ENCODE measurements at places on chromosomes 5 and 9.

DNA sequence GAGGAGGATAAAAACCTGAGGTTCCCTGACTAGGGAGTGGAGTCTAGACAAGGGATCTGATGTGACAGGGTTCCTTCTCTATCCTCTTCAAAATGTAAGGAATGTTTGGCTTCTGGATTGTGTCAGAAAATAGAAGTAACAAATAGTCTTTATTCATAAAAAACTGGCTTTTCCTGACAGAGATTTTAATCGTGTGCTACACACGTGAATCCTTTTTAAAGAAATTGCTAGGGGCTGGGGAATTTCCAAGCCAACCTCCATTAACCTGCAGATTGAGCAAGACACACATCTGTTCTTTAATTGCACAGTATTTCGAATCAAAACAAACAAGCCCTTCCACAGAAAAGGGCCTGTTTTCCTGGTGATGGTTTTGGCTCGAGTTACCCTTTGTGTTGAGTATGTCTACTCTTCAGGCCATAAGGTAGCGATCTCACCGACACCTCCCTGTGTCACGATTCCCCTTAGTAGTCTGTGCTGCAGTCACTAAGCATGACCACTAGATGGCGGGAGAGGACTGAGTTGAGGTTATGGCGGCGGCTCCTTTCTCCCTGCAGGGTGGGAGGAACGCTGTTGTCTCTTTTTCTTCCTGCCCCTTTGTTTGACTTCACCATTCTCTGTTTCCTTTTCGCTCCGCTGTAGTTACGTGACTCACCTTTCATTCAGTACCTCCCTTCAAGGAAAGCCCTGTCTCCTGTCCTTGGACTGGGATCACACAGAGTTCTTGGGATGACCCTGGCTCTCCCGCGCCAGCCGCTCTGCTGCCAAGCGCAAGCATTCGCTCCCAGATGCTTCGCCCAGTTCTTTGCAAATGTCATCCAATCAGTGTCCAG lies 137.1 kb upstream of the SLC24A2 start:
- DNase-seq, result no peak

DNA sequence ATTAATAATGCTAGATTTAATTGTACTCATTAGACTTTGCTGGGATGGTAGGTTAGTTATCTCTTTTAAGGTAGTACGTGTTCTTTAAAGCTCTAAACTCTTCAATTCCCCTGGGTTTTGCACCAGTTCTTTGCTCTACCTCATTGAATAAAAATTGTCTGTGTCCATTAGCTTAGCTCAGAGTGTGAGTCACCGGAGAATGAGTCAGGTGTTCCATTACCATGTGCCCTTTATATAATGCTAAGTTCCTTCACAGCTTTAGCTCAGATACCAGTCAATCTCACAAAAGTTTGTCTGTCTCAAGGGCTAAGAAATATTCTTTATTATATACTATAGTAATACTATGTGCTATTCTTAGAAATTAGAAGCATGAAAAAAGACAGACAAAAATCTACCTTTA lies 339.4 kb downstream of the PRELID2 start:
- peak; percentile 23 for DNase-seq

- no peak for DNase-seq
Observed at GRCh38 chr5:74877624-74878304, 11.6 kb upstream of the FAM169A start.

DNA sequence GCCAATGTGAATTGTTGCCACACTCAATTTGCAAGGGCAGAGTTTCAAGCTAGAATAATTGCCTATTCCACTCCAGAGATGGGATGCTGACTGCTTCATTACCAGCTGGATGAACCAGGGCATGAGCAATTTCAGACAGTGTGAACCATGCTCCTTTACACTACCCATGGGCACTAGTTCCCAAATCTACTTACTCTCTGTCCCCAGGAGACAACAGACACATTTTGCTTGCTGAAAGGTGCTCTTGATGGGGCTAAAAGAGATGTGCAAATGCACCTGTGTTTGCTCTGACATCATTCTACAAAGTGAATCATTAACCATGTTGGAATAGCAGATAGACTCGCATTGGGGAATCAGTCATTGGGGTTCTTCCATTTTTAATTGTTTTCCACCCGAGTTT lies 522.3 kb upstream of the NUDT12 start:
- DNase-seq, result no peak

- no peak for DNase-seq
Observed at GRCh38 chr9:137217276-137218211, 4.5 kb downstream of the RNF208 start.

DNA sequence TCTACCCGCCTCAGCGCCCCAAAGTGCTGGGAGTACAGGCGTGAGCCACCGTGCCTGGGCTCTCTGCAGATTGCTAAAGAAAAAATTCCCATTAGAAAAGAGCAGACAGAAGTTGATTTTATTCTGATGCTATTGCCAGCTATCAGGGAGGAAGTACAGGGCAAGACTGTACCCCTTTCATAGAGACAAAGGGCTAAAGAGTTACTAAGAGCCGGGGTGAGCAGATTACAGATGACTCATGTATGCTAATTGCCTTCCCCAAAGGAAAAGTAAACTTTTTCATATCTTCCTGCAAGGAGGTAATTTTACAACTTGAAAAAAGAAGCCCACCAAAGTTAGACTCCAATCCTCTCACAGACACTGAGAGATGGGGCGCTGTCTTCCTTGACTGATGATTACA lies 42.3 kb upstream of the MCTP1 start:
- no peak for DNase-seq

GRCh38 chr9:76463211-76463610 lies 4.2 kb downstream of the GCNT1 start:
- DNase-seq, result no peak

DNA sequence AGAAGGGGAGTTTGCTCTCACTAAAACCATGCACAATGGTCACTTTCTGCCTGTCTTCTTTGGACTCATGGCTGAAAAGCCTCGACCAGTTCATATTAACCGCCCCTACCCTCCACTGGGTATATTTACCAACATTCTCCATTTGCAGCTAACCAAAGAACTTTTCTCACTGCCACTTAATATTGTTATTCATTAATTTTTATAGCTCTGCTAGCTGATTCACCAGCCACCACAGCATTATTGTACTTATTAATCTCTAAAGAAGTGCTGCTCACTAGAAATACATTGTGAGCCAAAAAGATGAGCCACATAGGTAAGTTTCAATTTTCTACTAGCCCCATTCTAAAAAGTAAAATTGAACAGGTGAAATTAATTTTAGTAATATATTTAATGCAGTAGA lies 33.4 kb upstream of the SMIM32 start:
- DNase-seq, result no peak

DNA sequence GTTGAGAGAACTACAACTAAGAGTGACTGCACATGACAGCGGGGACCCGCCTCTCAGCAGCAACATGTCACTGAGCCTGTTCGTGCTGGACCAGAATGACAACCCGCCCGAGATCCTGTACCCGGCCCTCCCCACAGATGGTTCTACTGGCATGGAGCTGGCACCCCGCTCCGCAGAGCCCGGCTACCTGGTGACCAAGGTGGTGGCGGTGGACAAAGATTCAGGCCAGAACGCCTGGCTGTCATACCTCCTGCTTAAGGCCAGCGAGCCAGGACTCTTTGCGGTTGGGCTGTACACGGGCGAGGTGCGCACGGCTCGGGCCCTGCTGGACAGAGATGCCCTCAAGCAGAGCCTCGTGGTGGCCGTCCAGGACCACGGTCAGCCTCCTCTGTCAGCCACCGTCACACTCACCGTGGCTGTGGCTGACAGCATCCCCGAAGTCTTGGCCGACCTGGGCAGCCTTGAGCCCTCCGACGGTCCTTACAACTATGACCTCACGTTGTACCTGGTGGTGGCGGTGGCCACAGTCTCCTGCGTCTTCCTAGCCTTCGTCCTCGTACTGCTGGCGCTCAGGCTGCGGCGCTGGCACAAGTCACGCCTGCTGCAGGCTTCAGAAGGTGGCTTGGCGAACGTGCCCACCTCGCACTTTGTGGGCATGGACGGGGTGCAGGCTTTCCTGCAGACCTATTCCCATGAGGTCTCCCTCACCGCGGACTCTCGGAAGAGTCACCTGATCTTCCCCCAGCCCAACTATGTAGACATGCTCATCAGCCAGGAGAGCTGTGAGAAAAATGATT lies 2.1 kb downstream of the PCDHGA7 start:
- no peak for DNase-seq

GRCh38 chr5:126624534-126624933 lies 23.8 kb downstream of the PHAX start:
- no peak for DNase-seq

DNA sequence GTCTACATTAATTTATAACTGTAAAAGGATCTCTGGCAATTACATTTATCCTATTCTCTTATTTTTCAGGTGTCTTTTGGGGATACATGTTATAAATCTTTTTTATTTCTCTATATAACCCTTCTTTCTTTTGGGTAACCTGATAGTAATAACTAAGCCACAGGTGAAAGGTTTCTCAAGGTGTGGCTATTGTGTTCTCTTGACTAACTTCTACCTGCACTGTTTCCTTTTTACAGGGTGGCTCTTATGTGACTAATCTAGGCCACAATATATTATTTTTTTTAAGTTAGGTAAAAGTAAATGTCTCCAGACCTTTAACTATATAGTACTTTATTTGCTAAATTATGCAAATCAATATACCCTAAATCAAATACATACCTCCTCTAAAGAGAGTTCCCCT lies 193.2 kb downstream of the EFNA5 start:
- no peak for DNase-seq

GRCh38 chr9:134605966-134606357 lies 35.6 kb upstream of the COL5A1 start:
- DNase-seq, result no peak

DNA sequence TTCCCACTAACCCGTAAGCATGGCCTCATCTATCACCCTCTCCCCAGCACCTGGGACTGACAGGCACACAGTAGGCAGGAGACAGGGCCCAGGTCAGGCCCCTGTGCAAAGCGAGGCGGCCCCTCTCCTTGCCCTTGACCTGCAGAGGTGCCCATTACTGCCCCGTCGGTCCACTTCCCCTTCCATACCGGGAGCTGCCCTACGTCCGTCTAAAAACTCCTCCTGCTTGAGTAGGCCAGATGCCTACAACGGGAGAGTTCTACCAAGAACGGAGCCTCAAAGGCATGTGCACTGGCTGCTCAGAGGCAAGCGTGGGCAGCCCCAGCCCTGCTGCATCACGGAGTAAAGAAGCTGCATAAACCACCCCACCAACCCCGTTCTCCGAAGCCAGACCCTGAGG lies 4.6 kb upstream of the DPH7 start:
- no peak for DNase-seq

DNA sequence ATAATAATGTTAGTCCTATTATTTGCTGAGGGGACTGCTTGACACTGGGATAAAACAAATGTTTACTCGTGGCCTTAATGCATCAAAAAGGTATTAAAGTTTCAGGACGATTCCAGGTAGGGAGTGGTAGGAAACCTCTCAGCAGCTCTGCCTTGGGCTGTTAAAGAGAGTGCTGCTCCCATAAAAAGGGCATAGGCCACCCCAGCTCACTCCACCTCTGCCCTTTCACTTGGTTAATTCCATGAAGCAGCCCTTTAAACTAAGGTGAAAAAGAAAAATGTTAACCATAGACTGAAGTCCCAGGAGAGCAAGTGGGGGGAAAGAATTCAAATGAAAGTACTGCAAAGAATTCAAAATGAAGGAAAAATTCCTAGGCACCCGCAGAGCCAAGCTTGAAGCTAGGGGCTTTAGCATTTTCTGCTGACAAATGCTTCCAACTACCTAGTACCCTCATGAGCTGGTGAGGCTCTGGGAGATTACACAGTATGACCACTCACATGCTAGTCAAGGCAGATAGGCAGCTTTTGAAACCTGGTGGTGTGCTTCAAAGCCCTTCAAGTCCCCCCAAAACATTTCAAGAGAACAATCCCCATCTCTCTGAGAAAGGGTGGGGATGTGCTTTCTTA lies 8.5 kb downstream of the KLF9 start:
- no peak for DNase-seq

Measured in thoracic aorta (tissue), 2 donors.